Tibial artery (tissue), 4 donors: ENCODE measurements at places on chromosomes 16 and 17.

DNA sequence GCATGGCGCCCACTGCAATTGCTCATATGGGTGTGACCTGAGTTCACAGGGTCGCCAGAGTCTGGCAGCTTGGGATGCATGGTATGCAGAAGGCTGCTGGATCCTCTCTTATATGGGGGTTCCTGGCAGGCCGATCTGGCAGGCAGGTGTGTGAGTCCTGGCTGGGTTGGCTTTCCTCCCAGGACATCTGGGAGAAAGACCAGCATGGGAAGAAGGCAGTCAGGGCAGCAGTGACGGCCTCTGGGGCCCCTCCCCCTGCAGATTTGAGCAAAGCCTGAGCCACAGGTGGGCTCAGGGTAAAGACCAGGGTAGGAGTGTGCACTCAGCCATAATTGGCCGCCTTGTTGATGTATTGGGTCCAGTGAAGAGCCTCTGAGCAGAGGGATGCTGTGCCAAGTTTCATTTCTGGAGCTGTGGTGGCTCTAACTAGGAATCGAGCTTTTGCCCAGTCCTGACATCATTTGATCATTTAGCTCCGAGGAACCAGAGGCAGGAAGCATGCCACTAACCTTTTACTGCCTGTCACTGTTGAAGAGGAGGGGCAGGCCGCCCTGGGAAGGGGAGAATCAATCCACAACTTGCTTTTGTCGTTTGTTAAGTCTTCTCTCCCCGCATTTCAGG is 174.3 kb downstream of the CCDC182 start:
- DNase-seq, result no peak

DNA sequence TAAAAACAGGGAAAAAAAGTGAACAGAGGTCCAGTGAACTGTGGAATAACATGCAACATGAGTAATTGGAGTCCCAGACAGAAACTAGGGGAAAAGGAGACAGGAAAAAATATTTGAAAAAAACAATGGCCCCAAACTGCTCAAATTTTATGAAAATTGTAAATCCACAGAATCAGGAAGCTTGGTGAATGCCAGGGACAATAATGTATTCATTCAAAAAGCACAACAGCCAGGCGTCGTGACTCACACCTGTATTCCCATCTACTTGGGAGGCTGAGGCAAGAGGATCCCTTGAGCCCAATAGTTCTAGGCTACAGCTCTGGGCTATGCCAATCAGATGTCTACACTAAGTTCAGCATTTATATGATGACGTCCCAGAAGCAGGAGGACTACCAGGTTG is 23.7 kb downstream of the NCOR1 start:
- DNase-seq, result no peak

DNA sequence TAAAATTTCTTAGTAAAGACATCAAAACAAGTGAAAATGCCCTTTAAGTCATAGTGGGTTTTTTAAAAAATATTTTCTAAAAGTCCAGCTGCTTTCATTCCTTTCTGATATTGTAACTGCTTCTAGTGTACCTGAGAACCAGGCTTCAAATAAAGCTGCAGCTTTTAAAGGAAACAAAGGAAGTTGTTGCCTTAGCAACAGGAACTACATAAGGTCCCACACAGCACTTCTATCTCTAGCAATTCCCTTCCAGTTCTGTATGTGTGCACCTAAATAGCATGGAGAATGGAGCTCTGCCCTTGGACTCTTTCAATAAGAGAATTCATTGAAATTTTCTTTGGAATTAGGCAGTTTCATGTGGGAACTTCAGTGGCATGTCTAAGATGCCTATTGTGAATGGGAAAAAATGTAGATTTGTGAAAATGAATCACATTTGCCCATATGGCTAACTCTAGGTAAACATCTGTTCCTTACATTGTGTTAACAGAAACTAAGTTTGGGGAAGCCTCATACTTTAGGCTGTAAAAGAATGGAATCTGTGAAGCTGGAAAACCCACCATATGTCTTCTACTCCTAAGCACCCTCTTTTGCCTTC is 206.4 kb downstream of the KIF2B start:
- no peak for DNase-seq

- no peak for DNase-seq
Observed at GRCh38 chr17:28225271-28225670, 93.7 kb upstream of the TMEM97 start.

GRCh38 chr17:16255481-16255921 is 38.5 kb downstream of the PIGL start:
- DNase-seq, result peak; percentile 87

DNA sequence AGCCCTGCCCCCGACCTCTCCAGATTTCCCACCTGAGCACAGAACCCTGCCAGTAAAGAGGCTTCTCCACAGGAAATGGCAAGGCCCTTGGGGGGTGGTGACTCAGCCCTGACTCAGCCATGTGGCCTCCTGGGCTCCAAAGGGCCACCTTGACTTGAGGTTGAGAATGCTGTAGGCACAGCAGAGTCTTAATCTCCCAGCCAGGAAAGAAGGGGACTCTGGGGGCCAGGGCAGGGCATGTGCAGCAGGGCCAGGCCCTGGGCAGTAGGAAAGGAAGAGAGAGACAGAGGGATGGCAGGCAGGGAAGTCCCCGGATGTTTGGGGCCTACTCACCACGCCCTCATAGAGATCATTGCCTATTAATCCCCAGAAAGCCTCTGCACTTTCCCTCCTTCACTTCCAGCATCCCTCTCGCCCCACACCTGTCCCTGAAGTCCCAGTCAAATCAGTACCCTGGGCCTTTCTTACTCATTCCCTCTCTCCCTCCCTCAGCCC is 4.8 kb upstream of the ITGA3 start:
- no peak for DNase-seq

GRCh38 chr17:28416703-28417311 is 10.8 kb upstream of the SLC46A1 start:
- DNase-seq, result peak; percentile 43

DNA sequence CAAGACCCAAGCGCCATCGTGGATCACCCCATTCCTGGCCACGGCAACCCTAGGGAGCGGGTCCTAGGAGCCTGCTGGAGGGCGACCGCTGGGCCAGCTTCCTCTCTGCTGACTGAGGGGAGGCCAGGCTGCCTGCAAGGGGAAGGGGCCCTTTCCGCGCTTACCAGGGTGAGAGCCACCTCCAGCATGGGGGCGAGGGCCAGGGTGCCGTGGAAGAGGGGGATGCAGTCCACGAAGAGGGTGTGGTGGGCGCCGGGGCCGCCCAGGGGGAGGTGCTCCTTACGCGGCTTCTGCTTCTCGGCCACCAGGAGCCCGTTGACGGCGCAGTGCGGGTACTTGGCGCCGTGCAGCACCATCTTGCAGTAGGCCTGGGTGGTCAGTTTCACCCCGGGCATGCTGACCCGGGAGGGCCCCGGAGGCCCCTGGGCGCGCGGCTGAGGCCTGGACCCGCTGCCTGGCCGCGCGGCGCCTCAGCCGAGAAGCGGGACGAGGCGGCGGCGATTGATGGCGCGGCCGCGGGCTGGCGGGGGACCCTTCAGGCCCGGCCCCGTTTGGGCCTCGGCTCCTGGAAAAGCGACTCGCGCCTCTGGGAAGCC is 345 bp downstream of the EMC8 start:
- DNase-seq, result no peak

DNA sequence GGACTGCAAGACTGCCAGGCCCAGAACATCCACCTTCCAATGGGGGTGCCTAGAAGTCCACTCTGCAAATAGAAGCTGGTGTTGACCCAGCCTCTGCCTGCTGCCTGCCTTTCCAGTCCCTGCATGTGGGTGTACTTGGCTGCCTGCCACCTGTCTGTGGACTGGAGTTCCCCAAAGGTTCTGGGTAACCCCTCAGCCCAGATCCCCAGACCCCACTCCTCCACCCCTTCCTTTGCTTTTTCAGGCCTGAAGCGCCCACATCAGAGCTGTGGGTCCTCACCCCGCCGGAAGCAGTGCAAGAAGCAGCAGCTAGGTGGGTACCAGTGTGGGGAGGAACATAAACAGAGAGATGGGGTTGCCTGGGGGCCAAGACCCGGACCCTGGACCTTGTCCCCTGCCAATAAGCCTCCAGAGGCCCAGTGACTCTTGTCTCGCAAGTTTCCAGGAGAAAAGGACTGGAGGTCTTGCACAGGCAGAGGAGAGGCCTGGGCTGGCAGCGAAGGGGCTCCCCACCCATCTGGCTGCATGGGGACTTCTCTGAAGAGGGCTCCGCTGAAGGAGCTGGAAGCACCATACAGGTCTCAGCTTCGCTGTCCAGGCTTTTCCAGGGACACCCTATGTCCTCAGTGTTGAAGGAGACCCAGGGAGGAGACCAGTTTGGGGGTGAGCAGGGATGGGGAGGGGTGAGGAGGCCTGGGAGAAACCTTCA is 34.3 kb downstream of the NLRC5 start:
- DNase-seq, result no peak

DNA sequence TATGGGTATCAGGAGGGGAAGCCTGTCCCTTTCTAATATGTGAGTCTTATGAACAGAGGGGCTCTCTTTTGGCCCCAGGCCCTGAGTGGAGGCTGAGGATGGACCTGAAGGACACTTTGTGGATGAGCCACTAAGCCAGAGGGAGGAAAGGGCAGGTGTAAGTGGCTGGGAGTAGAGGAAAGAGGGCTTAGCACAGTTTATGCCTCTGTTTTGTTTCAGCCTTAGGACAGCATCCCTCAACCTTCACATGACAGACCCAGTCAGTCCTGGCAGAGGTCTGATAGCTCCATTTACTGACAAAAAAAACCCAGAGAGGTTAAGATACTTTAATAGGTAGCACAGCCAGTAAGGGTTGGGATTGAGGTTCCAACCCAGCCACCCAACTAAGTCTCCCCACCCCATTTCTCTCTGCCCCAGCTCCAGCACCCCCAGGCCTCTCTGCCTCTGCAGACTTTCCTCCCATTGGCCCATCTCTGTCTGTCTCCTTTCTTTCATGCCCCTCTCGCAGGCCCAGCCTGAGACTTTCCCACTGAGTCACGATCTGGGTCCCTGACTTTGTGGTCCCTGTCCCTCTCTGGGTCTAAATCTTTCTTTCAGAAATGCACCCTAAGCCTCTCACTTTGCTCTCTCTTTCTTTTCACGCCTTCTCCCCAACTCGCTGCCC is 4.7 kb upstream of the TBX21 start:
- DNase-seq, result no peak

DNA sequence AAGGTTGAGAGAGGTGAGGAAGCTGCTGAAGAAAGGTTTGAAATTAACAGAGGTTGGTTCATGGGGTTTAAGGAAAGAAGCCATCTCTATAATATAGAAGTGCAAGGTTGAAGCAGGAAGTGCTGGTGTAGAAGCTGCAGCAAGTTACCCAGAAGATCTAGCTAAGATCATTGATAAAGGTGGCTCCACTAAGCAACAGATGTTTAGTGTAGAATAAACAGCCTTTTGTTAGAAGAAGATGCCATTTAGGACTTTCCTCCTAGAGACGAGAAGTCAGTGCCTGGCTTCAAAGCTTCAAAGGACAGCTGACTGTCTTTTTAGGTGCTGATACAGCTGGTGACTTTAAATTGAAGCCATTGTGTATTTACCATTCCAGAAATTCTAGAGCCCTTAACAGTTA is 29.3 kb downstream of the GOSR1 start:
- no peak for DNase-seq

DNA sequence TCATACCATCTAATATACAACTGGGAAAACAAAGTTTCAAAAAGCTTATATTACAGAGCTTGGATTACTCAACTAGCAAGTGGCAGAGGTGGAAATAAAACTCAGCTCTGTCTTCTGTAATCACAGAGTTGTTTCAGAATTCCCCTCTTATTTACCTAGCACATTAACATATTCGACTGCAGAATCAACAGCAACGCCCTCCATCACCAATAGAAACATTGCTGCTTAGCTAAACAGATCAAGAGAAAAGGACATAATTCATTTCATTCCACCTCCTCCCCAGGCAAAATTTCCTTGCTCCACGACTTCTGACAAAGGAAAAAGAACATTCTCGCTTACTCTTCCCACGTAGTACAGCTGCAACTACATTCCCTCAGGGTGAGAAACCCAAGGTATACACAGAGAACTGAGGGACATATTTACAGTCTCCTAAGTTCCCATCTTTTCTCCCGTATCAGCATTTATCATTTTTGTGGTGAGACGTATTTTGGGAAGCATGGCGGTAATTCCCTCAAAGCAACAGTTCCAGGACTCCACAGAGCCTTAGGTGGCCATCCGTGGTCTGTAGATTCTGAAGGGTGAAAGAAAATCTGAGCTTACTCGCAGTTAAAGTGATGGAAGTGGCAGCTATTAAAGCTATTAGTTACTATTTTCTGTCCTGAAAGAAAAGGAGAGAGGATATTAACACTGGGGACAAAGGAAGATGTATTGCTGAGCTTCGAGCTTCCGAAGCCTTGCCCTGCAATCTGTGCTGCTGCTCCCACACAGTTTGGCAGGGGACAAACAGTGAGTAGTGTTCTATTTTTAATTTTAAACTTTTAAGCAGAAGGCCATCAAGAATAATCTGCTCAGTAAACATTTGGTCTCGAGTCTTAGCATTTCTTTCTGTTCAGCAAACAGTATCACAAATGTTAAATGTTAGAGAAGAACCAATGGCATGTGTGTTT is 1296.2 kb downstream of the CDH8 start:
- DNase-seq, result no peak

- DNase-seq, result no peak
Observed at GRCh38 chr16:70162041-70162451, 11.5 kb upstream of the CLEC18C start.

GRCh38 chr16:76946879-76947278 is 244.1 kb upstream of the MON1B start:
- no peak for DNase-seq

DNA sequence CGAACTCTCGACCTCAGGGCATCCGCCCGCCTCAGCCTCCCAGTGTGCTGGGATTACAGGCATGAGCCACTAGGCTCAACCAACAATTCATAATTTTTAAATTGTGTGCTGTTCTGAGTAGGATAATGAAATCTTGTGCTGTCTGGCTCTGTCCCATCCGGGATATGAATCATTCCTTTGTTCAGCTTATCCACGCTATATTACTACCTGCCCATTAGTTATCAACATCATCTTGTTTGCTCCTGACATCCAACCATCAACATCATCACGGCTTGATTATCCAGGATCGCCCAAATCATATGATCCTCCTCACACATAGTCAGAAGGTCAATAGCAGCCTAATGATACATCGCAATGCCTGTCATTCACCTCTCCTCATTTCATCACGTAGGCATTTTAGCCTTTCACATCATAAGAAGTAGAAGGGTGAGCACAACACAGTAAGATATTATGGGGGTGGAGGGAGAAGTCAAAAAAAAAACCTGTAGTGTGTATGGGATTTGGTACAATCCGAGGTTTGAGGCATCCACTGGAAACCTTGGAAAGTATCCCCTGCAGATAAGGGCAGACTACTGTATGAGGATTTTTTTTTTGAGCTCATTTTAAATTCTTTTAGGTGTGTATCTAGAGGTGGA is 77.0 kb upstream of the SIAH1 start:
- DNase-seq, result no peak
